Stimulated activated CD8-positive, alpha-beta memory T cell treated with anti-CD3 and anti-CD28 coated beads, Interleukin-7, amount 100 ng/mL, for 4 hours (primary cell): ENCODE measurements at places on chromosomes 7 and 10.

DNA sequence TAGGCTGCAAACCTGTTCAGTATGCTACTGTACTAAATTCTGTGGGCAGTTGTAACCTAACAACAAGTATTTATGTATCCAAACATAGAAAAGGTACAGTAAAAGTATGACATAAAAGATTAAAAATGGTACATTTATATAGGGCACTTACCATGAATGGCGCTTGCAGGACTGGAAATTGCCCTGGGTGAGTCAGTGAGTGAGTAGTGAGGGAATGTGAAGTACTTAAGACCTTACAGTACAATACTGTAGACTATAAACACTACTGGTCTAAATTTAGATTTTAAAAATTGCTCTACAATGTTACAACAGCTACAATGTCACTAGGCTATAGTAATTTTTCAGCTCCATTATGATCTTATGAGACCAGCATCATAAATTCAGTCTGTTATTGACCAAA, 146.0 kb upstream of the GNAI1 start:
- DNase-seq, result no peak

DNA sequence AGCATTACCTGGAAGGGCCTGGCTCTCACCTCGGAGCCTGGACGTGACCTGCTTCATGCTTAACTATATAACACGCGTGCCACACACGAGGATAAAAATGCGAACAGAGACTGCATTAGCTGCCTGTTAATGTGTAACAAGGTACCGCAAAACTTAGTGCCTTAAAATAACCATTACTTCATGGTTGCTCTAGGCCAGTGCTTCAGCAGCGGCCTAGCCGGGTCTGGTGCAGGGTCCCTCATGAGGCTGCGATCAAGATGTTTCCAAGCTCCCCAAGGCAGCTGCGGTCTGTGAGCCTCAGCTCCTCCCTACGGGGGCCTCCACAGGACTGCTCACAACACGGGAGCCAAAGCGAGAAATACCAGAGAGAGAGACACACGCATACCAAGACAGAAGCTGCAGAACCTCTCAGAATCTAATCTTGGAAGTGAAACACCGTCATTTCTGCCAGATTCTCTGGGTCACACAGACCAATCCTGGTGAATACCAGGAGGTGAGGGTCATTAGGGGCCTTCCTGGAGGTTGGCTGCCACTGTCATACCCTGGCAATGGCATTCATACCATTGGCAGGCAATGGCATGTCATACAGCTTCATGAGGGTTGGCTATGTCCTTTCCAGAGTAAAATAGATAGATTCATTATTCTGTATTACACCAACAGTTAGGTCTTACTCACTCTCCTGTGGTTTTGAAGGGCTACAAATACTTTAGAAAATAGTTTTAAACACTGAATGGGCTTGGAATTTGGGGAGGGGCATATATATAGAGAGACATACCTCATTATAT, 94.5 kb downstream of the HIPK2 start:
- DNase-seq, result no peak

DNA sequence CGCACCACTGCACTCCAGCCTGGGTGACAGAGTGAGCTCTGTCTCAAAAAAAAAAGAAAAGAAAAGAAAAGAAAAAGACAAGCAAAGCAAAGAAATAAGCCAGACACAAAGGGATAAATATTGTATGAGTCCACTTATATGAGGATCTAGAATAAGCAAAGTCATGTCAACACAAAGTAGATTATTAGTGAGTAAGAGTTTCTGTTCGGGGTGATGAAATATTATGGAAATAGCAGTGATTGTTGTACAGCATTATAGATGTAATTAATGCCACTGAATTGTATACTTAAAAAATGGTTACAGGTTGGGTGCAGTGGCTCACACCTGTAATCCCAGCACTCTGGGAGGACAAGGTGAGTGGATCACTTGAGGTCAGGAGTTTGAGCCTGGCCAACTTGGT, 83.2 kb downstream of the HIP1 start:
- no peak for DNase-seq

DNA sequence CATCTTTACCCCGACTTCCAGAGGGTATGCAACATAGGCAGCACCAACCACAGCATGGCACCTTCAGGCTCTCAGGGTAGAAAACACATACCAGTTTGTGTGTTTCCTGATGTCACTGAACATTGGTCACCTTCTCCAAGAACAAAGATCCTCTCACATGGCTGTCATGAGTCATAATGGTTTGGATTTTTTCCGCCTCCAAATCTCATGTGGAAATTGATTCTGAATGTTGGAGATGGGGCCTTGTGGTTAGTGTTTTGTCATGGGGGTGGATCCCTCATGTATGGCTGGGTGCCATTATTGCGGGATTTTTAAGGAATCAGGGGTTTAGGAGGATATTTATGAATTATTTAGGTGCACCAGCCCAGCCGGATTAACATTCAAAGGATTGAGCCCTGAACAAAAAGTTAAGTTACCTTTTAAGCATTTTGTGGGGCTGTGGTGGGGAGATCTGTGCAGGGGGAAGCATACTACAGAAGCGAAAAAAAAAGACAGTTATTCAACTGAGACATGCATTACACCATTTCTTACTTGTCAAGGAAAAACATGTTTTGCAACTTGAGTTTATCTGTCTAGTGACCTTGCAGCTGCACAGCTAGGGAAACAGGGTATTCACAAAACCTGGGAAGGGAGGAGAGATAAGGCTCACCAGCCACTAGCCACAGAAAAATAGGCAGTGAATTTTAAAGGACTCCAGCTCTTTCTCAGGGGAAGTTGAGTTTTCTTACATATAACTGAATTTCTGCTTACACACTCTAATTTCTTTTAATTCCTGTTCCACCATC, 774.1 kb upstream of the AUTS2 start:
- no peak for DNase-seq

- no peak for DNase-seq
Measured at GRCh38 chr7:101824440-101824839, 7.0 kb downstream of the CUX1 start.

DNA sequence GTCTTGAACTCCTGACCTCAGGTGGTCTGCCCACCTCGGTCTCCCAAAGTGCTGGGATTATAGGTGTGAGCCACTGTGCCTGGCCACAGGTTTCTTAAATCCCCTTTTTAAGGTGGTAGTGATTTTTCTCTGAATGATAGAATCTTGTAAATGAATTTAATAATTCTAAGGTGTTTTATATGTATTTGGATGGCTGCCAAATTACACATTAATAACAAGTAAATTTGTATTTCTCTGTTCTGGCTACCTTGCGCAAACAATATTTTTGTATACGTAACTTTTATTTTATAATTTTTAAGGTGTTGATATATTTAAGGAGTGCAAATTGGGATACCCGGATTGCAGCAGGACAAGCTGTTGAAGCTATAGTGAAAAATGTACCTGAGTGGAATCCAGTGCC, 16.1 kb downstream of the BTAF1 start:
- no peak for DNase-seq

DNA sequence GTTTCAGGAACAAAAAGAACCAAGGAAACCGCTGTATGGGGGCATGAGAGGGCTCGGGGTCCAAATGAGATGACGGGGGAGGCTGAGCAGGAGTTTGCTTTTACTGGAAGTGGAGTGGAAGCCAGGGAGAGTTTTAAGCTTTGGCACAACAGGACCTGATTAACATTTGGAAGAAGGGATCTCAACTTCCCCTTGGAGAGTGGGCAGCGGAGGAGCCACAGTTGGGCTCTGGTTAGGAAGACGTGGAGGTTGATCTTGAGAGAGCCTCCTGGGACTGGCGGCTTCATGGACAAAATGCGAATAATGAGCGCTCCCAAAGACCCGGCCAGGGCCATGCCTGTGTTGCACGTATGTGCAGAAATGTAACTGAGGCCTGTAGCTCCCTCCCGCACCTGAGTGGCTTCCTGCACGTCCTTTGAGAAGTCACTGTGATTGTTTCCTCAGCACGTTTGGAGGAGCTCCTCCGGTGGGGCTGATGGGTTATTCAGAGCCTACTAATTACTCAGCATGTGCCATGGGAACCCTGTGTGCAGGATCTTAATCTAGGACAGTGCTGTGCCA, 595.3 kb upstream of the MGMT start:
- no peak for DNase-seq

- DNase-seq, result no peak
Measured at GRCh38 chr7:16734148-16734726, 19.3 kb upstream of the TSPAN13 start.

DNA sequence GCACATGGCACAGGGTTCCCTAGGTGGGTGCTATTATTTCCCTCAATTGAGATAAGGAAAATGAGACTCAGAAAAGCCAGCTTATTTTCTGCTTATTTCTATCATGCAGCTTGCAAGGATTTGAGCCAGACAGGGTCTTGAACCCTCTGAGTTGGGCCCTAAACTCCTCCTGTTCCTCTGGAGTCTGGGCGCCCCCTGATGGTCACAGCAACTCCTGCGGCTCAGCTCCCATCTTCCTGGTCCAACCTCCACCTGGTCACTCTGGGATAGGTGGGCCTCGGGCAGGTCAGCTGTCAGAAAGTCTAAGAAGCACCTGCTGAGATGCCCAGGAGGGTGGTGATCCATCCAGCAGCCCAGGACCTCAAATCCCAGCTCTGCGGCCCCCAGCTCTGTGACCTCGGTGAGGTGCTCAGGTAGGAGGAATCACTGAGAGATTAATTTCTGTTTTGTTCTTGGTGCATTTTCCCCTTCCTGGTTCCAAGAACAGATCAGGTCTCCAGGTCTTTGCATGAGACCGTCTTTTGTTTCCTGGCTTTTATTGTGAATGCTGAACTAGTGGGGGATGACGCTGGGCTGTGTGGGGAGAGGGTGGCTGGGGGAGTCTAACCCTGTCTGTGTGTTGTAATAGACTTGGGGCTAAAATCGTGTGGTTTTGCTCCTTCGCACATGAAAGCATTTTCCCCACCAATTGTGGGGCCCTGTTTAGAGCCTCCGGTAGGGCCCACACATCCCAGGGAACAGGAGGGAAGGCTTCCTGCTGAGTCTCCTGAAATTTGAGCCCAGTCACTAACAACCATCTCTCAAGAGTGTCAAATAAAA, 32.8 kb downstream of the TMEM130 start:
- DNase-seq, result no peak

DNA sequence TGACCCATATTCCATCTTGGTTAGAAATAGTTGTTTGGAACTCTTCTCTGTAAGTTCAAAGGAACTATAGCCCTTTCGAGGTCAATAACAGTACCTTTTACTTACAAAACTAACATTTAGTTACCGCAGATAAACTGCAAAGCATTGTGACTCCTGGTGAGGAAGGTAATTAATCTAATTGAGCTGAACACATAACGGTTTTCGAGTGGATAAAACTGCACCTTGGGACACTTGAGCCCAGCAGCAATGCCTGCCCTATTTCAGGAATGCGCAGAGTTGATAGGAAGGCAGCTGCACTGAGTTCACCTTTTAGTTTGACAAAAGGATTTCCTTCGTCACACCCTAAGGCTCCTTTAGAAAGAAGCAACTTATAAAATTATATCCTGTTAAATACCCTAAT, 75.4 kb downstream of the JAZF1 start:
- DNase-seq, result no peak
